ENCODE measurements at places on chromosomes 7 and 10.

- DNase-seq, result no peak
Measured at GRCh38 chr7:17142831-17143541, 155.5 kb upstream of the AHR start.

GRCh38 chr10:96857301-96858012 lies 25.4 kb downstream of the LCOR start:
- DNase-seq, result no peak

DNA sequence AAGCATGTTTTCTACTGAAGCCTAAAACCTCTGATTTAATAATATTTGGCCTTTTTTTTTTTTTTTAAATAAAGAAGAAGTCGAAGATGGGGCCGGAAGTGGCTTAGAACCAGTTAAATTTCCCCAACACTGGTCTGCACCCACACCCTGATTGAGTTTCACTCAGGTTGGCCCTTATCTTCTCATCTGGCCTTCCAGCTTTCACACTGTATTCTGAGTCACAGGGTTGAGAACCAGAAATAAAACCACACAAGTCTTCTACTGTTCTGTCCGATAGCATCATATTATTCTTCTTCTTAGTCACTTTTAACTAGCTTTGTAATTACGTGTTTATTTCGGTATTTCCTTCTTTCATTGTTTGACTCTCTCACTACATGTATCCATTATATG lies 9.9 kb downstream of the ZNF365 start:
- DNase-seq, result no peak

GRCh38 chr7:73834626-73835191 lies 3.9 kb downstream of the CLDN4 start:
- DNase-seq, result no peak

DNA sequence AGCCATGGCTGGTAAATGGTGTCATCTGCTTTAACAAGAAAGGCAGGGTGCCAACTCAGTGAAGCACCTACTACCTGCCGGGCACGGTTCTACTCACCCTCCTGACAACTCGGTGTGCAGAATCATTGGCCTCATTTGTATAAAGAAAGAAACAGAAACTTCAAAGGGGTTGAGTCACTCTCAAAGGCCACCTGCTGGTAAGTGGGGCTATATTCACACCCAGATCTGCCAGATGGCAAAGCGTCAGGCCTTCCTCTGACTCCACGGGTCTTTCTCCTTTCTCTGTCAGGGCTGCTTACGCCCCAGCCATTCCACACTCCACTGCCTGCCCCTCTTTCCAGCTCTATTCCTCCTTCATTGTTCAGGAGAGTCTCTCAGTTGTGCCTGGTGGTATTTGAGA lies 309.2 kb downstream of the GFRA1 start:
- DNase-seq, result no peak

GRCh38 chr7:38637957-38638356 lies 6.8 kb upstream of the AMPH start:
- DNase-seq, result no peak

- DNase-seq, result no peak
Measured at GRCh38 chr10:88980247-88980646, 10.4 kb upstream of the FAS start.

DNA sequence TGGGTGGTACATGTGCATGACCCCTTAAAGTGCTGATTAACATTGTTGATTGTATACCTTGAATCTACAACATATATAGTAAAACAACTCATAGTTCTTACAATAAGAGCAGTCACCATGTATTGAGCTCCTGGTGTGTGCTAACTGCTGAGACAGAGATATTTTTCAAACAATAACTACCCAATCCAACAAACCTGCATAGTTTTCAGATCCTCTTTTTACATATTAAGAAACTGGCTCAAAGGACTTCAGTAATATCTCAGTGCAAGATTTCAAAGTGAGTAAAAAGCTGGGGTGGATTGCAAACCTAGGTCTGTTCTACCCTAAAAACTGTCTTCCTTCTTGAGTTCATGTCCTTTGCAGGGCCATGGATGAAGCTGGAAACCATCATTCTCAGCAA lies 272.2 kb downstream of the SNX13 start:
- no peak for DNase-seq

DNA sequence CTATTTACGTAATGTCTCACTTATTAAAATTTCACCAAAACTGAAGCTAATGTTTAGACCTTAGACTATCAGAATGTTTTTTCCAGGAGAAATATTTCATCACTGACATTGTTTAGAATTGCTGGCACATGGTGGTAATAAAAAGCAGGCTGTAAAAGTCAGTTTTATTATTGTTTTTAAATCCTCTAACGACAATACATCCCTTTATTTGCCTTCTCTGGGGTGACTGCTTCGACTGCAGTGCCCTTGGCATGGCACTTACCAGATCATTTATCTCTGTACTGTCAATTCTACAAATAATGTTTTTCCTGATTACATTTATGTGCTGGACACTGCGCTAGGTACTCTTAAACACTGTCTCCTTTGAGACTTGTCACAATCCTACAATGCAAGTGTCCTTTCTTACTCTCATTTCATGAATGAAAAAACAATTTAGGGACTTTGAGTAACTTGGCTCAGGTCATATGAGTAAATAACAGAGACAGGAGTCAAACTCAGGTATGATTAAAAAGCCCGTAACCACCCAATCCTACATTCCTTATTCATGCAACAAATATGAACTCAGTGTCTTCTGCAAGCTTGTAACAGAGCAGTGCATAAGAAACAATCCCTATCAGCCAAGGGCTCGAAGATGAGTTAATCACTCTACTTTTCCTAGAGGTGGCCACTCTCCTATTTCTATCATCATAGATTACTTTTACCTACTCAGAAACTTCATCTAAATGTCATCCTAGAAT lies 5.6 kb upstream of the ING3 start:
- no peak for DNase-seq

DNA sequence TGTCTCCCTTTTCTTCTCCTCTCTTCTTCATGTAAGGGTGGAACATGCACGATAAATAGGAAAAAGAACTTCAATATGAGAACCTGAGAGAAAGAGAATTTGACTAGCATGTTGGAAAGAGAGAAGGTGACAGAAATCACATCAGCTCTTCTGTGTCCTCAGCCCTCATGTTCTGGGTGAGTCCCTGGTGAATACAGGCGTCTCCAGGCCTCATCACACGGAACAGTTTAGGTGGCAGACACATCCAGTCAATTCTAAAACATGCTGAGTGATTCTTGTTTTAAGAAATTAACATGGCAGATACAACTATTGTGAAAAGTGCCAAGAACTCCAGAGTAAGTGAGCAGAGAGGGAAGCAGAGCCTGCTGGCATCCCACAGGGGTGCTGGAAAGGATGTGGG lies 96.1 kb downstream of the FAM107B start:
- no peak for DNase-seq

DNA sequence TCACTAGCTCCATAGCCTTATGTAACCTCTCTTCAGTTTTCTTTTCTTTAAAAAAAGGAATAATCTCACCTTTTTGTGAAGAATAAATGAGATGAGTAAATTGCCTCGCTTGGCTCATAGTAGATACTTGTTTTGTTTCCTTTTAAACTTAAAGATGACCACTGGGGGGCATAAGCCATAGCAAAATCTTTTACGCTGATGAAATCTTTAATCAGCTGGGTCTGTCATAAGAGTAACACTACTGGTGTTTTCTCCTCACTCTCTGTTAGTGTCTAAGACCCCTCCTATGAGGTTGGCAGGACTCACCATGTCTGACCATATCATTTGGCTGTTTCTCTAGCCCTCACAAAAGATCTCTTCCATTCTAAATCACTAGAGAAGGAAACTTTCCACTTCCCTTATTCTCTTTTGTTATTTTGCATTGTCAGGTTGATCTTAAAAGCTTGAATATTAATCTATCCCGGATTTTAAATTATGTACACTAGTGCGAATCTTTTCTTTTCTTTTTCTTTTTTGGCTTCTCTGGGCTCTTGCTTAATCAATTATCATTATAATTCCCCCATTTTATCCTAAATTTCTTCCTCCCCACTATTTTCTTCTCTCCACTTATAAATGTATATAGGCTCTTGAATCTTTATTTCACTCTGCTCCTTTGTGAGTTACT lies 12.5 kb downstream of the STAG3 start:
- DNase-seq, result no peak

GRCh38 chr7:158112571-158113320 lies 474.9 kb downstream of the PTPRN2 start:
- DNase-seq, result no peak

- no peak for DNase-seq
Measured at GRCh38 chr10:89332123-89332633, 4.4 kb downstream of the IFIT3 start.

DNA sequence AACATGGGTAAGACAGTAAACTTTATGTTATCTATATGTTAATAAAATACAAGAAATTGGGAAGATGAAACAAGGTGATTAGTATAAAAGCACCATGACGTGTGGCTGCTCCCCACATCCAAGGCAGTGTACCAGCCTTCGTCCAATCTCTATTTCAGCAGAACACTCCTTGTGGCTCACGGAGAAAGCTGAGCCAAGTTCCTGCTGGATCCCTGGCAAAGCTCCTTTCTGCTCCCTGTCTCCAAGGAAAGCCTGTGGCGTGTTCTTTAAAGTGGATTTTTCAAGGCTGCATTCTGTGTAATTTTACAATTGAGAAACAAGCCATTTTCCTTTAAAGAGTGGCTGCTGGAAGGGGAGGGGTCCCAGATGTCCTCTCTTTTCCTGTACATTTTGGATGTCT lies 467.3 kb downstream of the PTPRN2 start:
- DNase-seq, result no peak

GRCh38 chr10:30749385-30749784 lies 119.8 kb upstream of the LYZL2 start:
- no peak for DNase-seq

DNA sequence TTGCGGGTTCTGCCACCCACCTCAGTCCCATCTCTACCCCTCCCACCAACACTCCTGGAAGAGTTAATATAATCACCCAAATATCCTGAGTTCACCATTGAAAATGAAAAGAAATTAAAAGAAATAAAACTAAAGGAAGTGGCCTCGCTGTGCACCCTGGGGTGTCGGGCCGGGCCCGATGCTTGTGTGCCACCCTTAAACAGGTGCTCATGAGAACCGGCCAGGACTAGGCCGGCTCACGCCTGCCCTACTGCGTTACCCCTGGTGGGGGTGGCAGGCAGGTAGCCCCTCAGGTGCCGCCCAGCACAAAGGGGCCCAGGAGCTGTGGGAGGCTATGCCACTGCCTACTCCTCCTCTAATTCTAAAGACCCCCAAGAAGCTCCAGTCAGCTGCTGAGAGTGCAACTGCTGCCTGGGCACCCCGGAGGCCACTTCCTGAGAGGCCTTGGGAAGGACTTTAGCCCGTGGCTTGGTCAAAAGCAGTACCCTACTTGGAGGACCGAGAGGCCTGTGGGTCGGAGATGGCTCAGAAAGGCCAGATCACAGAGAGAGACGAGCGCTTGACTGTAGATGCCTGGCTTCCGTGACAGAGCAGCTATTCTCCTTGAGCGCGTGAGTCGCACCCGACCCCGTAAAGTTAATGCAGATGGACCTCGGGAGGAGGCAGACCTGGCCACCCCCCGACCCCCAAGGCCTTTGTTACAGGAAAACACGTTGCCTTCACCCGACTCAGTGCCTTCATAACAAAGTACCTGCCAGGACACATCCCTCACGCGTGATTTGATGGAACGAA lies 51.0 kb upstream of the PPP2R2D start:
- DNase-seq, result no peak

GRCh38 chr7:48098846-48099245 lies 9.8 kb downstream of the UPP1 start:
- no peak for DNase-seq

DNA sequence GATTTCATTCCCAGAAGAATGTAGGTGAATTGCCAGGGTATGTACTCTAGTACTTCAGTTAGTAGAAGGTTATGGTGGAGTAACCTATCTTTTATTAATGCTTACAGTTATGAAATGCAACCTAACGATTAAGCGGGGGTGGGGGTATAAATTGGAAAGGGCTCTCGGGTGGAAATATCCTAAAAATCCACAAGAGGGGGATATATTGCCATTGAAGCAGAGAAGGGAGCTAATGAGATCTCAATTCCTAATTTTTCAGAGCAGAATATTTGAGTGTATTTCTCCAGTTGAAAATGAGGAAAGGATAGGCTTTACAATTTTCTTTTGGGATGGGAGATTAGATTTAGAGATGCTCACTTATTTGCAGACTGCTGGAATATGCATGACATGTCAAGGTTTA lies 90.8 kb downstream of the DNAJB9 start:
- no peak for DNase-seq

GRCh38 chr7:155129186-155129585 lies 59.1 kb downstream of the HTR5A start:
- DNase-seq, result no peak

DNA sequence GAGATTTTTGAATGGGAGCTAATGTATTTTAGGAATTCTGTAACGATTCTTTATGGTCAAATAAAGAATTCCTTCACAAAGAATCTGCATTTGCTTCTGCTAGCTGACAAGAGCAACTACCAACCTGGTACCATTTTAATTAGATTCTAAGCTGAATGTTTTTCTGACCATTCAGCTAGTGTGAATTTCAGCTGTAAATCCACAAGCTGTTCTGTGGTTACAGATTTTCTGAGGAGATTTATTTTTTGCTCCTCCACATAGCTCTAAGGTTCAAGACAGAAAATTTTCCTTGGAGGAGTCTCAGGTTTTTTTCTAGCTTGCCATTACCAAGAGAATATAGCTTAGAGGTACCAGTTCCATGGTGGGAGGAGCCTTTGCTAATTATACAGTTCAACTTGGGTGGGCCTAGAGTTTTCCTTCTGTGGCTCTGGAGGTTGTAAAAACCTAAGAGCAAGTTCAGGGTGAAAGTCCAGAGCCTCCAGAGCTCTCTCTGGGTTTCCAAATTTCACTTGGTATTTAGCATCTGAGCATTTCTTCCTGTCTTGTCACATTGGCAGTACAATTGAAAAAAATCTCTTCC lies 120.1 kb downstream of the JAZF1 start:
- no peak for DNase-seq
